ENCODE measurements at places on chromosomes 7 and 10. TPM values are rescaled to one million over a fixed set of nuclear protein-coding genes. Genes with fewer than 3 reads are reported as not detected.

SPDYE5 gene
- polyA plus RNA-seq, result 0.85 TPM

NYAP1 gene
- polyA plus RNA-seq, result 2.7 TPM

TACR2 gene
- polyA plus RNA-seq, result 0.49 TPM

NUTM2E gene
- 0.23 TPM for polyA plus RNA-seq

C10orf67 gene
- polyA plus RNA-seq, result 2.7 TPM

SOSTDC1 gene
- polyA plus RNA-seq, result 42.1 TPM

CACNA2D1 gene
- 12.4 TPM for polyA plus RNA-seq

HTR5A gene
- polyA plus RNA-seq, result not detected
